ENCODE measurements at places on chromosomes 4 and X.

GRCh38 chrX:130626521-130626920 lies 224.7 kb downstream of the RBMX2 start:
- no peak for DNase-seq

- no peak for DNase-seq
Observed at GRCh38 chr4:169619518-169619957, 840 bp upstream of the CLCN3 start.

DNA sequence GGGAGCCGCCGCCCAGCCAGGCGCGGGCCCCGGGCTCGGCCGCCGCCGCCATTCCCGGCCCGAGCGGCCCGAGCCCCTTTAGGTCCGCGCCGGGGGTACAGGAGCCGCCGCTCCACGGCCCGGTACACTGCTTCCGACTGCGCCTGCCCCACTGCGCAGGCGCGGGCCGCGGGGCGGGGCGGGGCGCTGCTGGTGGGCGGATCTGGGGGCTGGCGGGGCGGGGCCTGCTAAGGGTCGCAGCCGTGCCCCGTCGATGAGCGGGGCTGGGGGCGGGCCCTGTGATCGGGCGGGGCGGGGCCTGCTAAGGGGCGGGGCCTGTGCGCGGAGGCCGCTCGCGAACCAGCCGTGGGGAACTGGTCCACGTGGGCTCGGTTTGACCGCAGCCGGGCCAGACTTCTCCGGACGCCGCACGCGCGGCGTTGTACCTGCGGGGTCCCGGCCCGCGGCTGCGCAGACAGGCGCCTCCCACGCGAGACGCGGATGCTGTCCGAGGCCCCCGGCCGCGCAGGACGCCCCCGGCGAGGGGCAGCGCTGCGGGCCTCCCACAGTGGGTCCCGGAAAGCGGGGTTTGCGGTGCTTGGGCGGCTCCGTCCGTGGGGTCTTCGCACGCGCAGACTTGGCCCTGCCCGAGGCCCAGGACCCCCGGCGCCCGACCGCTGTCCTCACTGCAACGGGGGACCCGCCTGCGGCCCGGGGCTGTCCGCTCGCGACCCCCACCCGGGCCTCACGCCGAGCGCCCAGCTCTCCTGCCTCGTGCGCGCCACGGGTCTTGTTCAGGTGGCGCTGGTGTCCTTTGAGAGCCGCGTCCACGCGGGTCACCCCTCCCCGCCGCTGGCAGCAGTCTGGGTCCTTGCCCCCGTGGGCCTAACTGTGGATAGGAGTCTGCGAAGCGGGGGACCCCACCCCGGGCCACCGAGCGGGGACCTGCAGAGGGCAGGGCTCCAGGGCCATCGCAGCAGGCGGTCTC lies at the start of gene DGKQ:
Gene DGKQ, minus strand, starts transcription at position 139 of the 967 bp plus-strand sequence. Its CDS starts 87 bp downstream, at position 52.
- DNase-seq = no peak

DNA sequence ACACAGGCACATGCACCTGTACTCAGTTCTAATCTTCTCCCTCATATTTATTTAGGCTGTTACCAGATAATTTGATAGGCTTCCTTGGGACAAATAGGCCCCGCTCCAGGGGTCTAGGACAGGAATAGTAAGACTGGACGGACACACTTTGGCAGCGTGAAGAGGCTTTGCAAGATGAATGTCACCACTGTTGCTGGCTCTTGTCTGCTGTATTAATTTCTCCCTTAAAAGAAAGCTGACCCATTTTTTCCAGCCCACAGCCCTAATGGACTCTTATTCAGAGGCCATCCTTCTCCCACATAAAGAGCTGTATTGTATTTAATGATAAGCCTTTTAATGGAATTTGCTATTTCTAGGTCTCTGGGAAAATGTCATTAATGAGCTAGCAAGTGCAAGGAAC lies 18.0 kb downstream of the FAM184B start:
- no peak for DNase-seq

GRCh38 chr4:138510053-138510452 lies 267.9 kb upstream of the SLC7A11 start:
- no peak for DNase-seq

DNA sequence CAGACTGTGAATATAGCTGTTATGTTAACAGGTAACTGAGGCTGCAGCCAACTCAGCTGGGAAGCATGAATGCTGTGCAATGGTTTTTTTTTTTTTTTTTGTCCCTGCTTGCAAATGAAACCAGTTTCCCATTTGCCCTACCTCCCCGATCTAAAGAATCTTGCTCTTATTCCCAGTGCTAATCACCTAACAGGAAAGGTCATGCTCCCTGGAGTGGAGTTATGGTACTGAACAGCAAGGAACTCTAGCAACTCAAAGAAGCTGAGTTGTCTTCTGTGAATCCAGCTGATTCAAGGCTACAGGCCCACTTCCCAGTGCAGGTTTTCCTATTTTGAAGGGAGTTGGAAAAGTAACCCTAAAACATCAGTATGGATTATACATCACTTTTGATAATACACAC lies 52.1 kb downstream of the HTR2C start:
- DNase-seq = no peak

GRCh38 chrX:103214870-103215424 lies at the start of gene BEX4:
Gene BEX4 (plus strand): TSS chrX:103215108. CDS start chrX:103216154, 1,046 bp downstream.
- peak; percentile 9 for DNase-seq

DNA sequence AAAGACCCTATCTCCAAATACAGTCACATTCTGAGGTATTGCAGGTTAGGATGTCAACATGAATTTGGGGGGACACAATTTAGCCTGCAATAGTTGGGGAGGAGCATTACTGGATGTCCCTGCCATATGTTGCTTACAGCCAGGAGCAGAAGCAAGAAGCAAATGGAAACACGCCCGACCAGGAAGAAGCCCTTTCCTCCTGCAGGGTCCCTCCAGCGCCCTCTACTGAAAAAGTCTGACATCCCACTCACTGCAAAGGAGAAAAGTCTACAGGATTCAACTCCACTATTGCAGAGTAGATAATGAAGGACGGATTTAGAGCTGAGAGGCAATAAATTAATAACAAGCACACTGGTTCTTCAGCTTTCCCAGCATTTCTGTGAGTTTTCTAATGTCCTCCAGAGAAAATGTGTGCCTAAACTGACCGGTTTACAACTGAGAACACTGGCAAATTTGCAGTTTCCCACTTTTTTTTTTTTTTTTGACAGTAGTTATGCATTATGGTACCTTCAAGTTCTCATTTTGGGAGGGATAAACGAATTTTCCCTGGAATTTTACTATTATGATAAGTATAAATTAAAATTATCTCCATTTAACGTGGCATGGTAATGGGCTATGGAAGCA lies 31.7 kb downstream of the COQ2 start:
- peak; percentile 22 for DNase-seq

DNA sequence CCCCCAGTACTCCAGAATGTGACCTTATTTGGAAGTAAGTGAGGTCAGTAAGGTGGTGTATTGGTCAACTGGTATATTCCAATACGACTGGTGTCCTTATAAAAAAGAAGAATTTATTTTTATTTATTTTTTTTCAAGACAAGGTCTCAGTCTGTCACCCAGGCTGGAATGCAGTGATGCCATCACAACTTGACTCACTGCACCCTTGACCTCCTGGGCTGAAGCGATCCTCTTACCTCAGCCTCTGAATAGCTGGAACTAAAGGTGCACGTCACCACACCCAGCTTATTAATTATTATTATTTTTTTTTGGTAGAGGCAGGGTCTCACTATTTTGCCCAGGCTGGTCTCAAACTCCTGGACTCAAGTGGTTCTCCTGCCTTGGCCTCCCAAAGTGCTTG lies 115.1 kb upstream of the PITX2 start:
- no peak for DNase-seq

DNA sequence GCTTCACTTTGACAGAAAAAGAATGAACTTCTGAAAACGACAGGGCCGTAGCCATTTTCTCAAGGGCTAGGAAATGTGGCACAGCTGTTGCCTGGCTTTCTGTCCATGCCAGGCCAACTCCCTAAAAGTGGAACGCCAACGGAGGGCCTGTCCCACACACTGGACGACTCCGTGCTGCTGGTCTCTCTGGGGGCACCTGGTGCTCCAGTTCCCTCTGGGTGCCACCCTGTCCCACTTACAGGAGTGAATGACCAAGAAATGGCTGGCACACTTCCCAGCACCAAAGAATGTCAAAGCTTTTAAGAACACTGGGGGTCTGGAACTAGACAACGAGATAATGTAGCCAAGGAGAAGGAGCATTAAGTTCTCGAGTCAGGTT lies 40.9 kb downstream of the GATB start:
- DNase-seq = no peak

DNA sequence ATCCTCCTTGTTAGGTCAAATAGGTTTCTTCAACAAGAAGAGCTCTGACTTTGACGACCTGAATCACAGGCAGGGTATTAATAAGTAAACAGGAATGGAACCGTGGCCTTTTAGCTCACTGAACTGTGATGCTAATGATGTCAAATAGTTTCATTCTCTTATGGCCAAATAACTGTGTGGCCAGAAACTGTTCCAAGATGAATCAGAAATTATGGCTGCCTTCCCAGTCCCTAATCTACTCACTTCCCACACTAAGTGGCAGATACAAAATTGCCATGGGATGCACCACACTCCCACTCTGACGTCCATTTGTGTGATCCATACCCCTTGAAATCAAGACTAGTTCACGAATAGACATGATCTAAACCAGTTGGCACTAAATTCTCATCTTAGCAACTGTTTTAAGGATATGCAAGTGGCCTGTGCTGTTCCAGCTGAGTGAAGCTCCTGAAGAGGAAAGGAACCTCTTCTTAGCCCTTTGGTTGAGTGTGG lies 455.4 kb downstream of the IL15 start:
- DNase-seq = no peak

DNA sequence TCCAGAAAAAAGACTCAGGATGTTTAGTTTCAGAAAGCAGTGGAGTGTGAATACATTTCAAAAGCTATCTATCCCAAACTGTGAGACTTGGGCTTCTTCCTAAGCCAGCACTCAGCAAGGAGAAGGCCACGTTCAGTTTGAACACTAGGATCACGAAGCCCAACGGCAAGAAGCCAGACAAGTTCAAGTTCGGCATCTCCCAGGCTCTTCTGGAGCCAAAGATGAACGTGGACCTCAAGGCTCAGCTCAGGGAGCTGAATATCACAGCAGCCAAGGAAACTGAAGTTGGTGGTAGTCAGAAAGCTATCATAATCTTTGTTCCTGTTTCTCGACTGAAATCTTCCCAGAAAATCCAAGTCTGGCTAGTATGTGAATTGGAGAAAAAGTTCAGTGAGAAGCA lies 7.6 kb downstream of the PLAC1 start:
- no peak for DNase-seq

DNA sequence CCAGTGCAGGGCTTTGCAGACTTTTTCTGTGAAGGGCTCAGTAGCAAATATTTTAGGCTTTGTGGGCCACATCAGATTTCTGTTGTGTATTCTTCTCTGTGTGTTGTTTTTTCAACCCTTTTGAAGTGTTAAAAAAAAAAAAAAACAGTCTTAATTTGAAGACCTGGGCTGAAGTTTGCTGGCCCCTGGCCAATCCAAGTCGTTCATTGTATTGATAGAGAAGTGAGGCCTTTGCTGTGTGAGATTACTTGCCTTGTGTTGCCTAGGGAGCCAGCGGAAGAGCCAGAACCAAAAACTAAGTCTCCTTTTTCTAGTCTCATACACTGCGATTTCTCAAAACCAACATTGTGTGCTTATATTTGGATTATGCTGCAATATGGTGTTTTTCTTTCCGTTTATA lies 46.9 kb downstream of the MTM1 start:
- no peak for DNase-seq

DNA sequence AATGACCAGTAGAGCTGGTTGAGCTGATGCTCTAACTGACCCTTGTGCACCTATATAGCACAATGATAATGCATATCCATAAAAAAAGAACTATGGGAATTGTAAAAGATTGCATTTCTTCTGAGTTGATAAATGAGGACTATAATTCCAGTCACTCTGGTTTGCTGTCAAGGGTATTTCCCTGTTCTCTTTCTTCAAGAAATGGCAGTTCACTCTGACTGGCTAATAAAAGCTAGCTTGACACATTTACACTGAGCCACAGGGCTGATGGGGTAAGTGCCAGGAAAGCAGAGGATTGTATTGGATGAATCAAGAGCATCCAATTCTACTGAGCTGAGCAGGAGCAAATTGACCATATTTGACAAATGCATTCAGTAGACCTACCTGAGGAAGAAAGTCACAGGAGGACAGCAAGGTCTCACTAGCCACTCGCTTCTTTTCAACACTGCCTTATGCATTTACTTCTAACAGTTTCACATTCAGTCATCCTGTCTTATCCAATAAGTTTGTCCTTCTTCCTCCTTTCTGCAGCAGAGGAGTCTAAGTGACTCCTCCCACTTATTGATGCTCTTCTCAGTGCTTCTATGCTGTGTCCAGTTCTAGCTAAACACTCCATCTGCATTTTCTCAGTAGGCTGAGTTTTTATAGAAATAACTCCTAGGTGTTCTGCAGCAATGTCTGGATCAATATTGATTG lies 43.0 kb downstream of the RBMX2 start:
- no peak for DNase-seq

All from NCI-H1436 treated with DMSO at 0.1 percent for 48 hours (cell line).